ENCODE measurements at places on chromosomes 3 and 15. TPM values are rescaled to one million over a fixed set of nuclear protein-coding genes. Genes with fewer than 3 reads are reported as not detected.

- DNase-seq: no peak
Observed at GRCh38 chr15:47802216-47802615, 84.9 kb downstream of the SEMA6D start.

The HTR3C gene
- not detected for total RNA-seq

DNA sequence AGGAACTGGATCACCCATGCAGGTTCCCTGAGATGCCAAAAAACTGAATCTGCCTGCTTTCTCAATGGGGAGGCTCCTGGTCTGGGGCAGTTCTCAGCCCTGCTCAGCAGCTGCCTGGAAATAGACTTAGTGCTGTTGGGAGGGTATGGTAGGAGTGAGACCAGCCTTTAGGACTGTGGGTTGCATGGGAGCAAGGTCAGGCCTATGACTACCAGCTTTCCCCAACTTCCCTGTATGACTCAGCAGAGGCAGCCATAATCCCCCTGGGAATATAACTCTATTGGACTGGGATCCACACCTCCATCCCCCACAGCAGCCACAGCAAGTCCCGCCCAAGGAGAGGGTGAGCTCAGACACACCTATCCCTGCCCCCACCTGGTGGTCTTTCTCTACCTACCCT lies 87.0 kb downstream of the CFAP44 start:
- no peak for DNase-seq

- peak; percentile 75 for DNase-seq
Observed at GRCh38 chr15:65368302-65369211, 9.2 kb downstream of the IGDCC3 start.

DNA sequence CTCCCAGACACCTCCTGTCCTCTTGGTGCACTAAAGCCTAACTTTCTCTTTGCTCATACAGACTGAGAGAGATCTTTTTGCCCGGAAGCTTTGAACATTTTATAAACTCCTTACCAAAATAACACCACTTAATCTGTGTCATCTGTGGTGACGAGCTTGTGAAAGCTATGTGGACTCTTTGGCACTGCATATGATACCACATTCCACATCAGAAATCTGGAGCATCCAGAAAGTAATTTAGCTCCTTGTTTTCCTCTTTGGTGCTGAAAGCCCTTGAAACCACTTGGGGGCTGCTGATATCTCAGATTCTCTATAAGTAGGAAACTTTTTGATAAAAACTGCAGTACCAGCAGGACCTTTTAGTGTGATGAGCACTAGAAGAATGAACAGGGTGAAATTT lies 128.3 kb downstream of the ALCAM start:
- no peak for DNase-seq

DNA sequence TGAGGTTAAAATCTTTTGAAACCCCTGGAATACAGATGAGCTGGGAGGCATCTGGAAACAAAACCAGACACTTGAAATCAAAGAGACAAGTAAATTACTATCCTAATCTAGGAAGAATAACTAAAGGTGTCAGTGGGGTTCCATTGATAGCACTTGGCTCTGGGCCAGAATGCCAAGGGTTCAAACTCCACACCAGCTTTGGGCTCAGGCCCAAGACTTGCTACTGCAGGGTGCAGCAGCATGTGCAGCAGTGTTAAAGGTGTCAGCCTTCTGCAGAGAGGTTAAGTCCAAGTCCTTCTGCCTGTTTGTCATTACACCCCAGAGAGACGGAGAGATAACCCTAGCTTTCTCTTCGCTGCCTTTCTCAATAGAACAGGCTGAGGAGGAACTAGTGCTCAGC lies 273.9 kb downstream of the TIGIT start:
- DNase-seq: no peak

The GABRB3 gene
- 4.8 TPM for total RNA-seq

DNA sequence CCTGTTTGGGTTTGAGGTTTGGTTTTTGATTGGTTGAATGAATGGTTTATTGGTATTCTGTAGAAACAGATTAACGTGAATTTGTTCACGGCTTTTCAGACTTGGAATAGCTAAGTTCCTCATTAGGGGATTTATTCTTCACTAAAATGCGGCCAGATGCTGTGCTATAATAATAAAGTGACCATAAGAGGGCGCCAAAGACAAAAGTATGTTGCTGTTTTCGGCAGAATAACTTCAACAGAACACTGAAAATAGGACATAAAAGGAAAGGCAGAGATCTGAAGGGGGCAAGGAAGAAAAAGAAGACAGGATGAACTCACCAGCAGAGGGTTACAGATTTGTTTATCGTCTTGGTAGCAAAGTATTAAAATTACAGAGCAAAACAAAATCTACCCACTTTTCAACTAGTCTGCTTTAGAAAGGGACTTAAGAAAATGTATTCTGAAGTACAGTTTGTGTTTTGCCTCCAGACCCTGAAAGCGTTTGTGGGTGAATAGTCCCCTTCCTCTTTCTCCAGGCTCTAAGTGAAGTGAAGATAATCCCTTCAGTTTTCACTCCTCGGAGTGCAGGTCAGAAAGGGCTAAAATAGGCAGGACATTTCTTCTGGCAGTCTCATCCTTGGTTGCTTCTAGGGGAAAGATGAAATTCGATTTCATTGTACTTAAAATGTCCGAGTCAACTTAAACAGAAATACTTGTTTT lies 147.6 kb downstream of the IL20RB start:
- peak; percentile 90 for DNase-seq

DNA sequence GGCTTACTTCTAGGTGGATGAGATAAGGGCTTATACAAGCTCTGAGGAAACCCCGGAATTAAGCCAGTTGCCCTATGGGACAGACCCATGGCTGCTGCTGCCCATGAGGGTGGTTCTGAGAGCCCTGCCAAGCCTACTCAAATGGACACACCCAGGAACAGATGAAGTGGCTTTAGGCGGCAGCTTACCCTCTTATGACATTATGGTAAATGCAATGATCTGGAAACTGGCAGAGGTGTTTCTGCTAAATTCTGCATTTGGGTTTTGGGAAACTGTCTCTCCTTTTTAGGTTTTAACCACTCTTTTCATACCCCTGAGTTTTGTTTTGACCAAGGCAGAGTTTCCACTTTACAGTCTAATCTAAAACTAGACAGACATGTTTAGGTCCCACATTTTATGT lies 9.0 kb upstream of the ZBED2 start:
- DNase-seq: peak; percentile 28

The LNP1 gene
- 6.3 TPM for total RNA-seq

The HERC2 gene
- 54.5 TPM for total RNA-seq

GRCh38 chr3:51961011-51961410 lies 5.8 kb downstream of the GPR62 start:
- DNase-seq: no peak

The PDCD7 gene
- 13.1 TPM for total RNA-seq

The THPO gene
- total RNA-seq: not detected

The ITIH3 gene
- 0.62 TPM for total RNA-seq

The ADAMTS17 gene
- 12.4 TPM for total RNA-seq

- no peak for DNase-seq
Observed at GRCh38 chr15:90986790-90987507, 7.4 kb downstream of the PRC1 start.

GRCh38 chr3:54965746-54966145 lies 37.9 kb upstream of the LRTM1 start:
- DNase-seq: no peak

The RAF1 gene
- 156 TPM for total RNA-seq

DNA sequence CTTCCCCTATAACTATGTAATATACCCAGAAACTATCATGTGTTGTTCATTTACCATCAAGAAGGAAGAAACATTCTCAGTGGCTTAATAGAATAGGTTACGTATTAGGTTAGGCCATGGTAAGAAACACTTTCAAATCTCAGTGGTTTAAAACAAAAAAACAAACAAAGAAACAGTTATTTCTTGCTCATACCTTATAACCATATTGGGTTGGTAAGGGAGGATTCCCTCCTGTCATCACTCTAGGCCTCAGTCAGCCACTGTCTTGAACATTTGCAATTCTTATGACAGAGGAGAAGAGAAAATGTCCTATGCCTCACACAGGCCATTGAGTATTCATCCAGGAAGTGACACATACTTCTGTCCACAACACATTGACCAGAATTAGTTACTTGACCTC lies 727.7 kb upstream of the NECTIN3 start:
- no peak for DNase-seq

DNA sequence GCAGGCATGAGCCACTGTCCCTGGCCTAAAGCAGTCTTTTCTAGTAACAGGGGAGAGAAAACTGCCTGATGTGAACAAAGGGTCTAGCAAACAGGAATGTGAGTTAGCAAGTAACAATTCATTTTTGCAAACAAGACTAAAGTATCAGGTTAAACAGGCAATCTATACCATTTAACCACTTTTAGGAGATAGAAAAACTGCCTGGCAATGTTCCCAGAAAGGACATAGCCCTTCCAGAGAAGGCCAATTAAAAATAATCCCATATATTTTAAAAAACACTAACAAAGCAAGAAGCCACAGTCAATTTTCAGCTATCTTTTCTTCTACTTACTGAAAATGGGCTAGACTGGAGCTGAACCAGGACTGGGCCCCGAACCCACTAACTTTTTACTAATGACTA lies 6.3 kb downstream of the RBSN start:
- no peak for DNase-seq

The SCN5A gene
- 6.1 TPM for total RNA-seq

DNA sequence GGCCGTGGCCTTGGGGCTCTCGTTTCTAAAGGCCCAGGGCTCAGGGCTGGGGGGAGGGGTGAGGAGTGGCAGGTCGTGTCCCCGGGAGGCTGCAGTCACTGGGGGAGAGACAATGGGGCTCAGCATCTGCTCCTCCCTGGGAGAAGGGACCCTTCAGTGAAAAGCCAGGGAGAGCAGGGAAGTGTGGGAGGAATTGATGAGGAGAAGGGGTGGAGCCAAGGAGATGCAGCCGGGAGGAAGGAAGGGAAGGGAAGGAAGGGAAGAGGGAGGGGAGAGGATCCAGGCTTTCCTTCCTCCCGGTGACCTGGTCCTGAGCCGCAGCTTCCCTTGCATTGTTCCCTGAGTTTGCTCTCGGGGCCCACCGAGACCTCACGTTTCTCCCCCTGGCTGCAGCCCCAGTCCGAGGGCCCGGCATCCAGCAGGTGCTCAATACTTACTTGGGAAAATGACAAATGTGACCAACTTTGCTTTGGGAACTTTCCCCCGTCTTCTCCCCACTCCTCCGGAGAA lies 1.4 kb upstream of the ZNF710 start:
- peak; percentile 52 for DNase-seq

- no peak for DNase-seq
Observed at GRCh38 chr3:126891791-126892190, 91.1 kb upstream of the PLXNA1 start.

GRCh38 chr15:70566047-70566835 lies 197.1 kb downstream of the UACA start:
- peak; percentile 31 for DNase-seq

The RHCG gene
- total RNA-seq: 70.4 TPM

- DNase-seq: no peak
Observed at GRCh38 chr15:100461049-100461448, 67.7 kb downstream of the CERS3 start.

- DNase-seq: no peak
Observed at GRCh38 chr3:174859756-174860155, 622 bp downstream of the NAALADL2 start.

The RAD51 gene
- total RNA-seq: 9.2 TPM

The FGD5 gene
- total RNA-seq: 26.1 TPM

DNA sequence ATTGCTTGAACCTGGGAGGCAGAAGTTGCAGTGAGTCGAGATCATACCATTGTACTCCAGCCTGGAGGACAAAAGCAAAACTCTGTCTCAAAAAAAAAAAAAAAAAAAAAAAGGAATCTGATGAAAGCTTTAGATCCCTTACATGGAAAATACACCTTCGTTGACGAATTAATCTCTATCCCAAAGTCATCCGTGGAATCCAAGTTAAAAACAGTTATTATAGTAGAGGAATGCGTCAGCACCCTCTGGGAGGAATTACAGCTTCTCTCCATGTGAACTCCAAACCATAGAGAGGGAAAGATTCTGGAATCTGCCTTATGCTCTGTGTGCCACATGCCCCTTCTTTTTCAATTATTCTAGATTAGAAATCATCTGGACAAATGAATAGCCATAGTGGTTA lies 192.3 kb upstream of the C2CD4B start:
- no peak for DNase-seq

DNA sequence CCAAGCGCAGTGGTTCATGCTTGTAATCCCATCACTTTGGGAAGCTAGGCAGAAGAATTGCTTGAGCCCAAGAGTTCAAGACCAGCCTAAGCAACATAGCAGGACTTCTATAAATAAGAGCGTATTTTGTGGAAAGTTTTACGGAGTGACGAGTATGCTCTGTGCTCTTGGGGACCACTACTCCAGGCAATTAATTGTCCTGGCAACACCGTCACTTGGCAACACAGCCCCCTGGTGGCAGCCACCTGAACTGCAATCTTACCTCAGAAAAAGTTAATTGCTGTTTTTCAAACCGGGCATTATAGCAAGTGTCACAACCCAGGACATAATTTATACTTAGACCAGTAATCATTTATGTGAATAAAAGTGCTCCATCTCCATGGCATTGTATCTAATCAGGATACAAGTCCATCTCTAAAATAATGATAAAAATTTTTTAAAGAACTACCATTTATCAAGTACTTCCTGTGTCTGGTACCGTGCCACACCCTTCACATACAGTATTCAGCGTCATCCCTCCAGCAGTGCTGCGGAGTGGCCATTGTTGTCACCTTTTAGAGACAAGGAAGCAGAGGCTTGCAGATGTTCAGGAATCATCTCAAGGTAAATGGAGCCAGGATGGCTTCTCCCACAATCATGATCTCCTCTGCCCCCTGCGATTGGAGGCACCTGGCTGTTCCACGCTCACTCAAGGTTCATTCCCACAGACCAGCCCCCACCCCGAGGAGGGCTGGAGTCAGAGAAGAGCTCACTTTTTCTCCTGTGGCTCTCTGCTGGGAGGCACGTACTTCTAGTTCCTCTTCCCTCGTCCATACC lies 34.5 kb downstream of the PLA2G4D start:
- DNase-seq: peak; percentile 71

- DNase-seq: no peak
Observed at GRCh38 chr3:100100425-100100824, 13.9 kb downstream of the FILIP1L start.

The SPATA12 gene
- not detected for total RNA-seq

DNA sequence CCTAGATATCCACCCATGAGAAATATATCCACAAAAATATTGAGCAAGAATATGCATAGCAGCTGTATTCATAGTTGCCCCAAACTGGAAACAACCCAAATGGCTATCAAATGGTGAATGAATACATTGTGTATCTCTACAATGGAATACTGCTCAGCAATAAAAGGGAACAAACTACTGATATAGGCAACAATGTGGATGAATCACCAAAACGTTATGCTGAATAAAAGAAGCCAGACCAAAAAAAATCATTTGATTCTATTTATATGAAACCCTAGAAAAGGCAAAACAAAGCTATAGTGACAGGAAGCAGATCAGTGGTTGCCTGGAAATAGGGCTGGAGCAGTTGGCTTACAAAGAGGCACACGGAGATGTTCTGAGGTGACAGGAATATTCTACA lies 15.5 kb upstream of the CMTM7 start:
- no peak for DNase-seq

The C3orf22 gene
- total RNA-seq: not detected

Measured in tongue (tissue), 3 donors.